GF-D8 (cell line): ENCODE measurements at places on chromosomes 13 and 19.

GRCh38 chr13:112177450-112178288 lies 110.7 kb downstream of the SOX1 start:
- DNase-seq: no peak

GRCh38 chr19:10899151-10899653 lies 27.8 kb downstream of the CARM1 start:
- DNase-seq: no peak

DNA sequence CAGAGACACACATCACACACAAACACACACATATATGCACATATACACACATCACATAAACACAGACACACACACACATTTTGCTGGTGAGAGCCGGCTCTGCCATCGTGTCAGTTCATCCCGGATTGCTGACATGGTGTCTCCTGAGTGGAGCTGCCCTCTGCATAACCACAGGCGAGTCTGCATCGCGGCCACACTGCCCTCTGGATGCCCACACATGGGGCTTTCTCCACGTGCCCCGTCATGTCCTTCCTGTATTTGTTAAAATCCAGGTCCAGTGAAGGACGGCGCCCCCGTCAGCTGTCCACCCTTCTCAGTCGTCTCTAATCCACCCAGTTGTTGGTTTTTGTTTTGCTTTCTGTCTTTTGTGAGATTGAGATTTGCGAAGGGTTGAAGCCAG lies 52.6 kb upstream of the F7 start:
- DNase-seq: no peak

- DNase-seq: no peak
Observed at GRCh38 chr13:97502181-97502580, 68.2 kb downstream of the RAP2A start.

DNA sequence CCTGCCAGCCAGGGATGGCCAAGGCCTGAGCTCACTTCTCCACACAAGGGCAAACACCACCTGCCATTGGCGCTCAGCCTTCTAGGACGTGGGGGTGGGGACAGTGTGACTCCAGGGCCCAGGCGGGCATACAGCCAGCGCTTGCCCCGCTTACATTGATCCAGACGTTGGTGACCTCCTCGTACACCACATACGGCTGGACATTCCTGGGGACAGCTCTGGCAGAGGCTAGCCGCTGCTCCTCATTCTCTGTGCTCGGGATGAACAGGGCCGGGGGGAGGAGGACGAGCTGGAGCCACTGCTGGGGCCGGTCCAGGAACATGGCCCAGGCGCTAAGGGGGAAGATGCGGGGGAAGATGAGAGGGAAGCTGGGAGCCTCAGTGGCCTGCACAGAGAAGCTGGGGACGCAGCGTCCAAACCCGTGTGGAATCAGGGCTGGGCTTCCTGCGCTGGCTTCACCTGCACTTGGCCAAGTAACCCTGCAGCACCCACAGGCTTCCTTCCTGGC lies 25.1 kb upstream of the MYDGF start:
- no peak for DNase-seq

DNA sequence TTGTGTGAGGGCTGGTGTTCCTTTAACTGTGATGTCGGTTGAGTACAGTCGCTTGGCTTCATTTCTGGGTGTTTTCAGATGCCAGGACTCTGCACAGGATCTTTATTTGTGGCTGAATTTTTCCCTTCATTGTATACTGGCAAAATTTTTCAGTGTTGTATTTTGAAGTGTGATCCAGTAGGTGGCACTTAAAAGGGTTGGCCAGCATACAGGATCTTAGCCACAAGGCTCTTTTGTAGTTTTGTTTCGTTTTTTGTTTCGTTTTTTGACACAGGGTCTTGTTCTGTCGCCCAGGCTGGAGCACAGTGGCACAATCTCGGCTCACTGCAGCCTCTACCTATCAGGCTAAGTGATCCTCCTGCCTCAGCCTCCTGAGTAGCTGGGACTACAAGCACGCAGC lies 8.7 kb downstream of the FCAR start:
- no peak for DNase-seq

DNA sequence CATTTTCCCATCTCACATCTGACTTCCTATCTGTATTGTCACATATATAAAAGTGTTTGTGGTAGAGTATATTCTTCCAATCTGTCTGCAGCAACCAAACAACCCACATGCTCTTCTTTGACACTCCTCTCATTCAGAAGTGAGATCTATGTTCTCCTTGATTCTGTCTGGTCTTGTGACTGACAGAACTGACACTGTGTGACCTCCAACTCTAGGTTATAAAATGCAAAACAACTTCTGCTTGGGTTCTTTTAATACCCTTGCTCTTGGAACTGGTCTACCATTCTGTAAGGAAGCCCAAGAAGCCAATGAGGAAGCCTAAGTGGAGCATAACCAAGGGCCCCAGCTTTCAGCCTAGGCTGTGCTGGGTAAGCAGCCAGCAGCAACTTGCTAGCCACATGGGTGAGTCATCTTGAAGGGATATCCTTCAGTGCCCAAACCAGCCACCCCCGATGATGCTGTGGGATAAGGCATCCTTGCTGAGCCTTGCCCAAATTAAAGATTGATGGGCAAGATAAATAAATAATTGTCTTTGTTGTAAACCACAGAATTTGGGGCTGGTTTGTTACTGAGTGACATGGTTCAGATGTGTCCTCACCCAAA lies 18.4 kb upstream of the ITM2B start:
- DNase-seq: no peak

DNA sequence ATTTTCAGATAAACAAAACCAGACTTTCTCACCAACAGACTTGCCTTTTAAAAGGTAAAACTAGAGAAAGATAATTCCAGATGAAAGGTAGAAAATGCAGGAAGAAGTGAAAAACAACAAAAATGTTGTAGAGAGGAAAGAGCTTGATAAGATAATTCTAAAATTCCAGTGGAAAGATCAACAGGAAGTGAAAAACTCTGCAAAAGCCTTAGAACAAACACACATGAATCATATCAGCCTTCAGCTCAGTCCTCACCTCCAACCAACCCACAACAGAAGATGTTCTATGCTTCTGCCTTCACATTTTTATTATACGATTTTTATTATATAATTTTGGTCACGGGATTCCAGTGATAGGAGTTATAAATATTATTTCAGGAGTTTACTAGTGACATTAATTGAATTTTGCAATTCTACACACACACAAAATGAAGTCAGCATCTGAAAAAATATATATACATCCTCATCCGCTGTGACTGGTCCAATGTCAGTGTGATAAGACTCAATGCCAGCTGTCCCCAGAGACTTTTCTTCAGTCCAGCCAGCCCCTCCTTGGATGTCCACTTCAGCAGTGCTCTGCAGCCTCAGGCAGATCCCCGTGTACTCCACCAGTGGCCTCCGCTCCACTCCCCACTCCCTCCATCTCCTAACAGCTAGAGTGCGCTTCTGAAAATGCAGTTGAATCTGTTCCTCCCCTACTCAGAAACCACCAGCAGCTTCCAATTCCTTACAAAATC lies 57.9 kb downstream of the GADD45B start:
- no peak for DNase-seq

DNA sequence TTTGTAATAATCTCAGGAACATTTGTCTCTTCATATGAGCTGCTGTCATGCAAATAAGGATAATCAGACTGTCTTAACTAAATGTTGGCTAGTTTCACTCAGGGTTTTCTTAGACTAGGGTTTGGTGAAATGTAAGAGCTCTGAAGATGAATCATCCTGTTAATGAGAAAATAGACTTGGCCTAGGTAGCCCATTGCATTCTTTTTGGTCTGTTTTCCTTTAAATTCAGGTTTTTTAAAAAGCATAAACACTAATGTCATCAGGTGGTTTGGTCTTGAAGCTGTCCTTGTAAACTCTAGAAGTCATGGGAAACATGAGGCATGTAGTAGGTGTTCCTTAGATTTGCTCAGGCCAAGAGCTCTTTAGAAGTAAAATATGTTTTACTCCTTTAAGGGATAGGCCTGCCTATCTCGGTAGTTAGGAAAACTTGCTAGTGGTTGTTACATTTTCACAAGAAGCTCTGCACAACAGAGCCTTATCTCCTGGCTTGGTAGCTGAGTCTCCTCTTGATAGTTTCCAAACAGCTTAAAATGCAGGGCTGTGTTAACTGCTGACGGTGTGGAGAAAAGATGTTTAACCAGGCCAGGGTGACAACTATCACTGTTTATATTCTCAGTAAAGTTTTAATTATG lies 62.0 kb upstream of the C1QTNF9B start:
- DNase-seq: no peak

DNA sequence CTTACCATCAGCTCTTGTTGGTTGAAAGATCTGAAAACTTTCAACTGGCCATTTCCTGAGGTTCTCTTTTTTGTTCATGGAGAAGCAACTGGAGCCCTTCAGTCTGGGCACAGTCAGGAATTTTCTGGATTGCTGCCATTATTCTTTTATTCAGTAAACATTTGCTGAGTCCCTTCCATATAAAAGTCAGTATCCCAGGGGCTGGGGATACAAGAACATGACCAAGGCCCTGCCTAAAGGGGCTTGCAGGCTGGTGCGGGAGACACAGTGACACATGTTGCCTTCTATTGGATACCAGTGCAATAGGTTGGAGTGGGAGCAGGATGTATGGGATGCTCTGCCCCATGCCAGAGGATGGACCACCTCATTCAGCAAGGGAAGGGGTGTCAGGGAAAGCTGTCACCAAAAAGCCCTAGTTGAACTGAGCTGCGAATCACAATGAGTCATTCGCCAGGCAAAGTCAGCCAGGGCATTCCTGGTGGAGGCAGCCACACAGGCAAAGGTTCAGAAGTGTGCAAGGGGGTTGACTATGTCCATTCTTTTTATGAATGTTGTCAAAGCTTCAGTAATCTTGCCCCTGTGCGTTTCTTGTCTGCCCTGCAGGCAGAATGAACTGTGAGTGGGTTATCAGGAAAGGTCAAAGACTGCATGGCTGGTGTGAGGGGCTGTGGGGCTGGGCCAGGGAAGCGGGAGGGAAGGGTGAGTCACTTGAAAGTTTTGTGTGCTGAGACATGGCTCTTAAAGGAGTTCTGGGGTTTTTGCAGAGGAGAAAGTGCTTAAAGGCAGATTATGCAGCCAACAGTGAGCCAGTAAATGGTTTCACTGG lies 395.9 kb downstream of the KCNRG start:
- no peak for DNase-seq

- DNase-seq: no peak
Observed at GRCh38 chr13:52878831-52879230, 30.4 kb upstream of the PCDH8 start.

GRCh38 chr19:35045667-35046300 lies 4.3 kb downstream of the HPN start:
- peak; percentile 64 for DNase-seq

DNA sequence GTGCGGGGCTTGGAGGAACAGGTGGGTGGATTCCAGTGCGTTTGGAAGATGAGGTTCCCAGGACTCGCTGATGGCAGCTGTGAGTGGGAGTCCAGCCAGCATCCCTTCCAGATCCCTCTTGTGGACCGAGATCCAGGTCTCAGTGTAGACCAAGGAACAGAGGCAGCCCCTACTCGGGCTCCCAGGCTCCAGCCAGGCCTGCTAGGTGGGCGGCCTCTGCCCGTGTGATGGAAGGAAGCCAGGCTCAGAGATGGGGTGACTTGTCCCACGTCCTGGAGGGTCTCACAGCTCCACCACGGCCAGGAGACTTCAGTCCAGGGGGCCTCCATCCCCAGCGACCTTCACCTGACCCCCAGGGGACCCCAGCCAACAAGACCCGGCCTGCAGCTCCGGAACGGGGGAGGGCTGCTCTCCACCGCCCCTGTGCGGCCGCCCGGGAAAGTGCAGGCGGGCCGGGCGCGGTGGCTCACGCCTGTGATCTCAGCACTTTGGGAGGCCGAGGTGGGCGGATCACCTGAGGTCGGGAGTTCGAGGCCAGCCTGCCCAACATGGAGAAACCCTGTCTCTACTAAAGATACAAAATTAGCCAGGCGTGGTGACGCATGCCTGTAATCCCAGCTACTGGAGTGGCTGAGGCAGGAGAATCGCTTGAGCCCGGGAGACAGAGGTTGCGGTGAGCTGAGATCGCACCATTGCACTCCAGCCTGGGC lies 729 bp upstream of the MADCAM1 start:
- no peak for DNase-seq

DNA sequence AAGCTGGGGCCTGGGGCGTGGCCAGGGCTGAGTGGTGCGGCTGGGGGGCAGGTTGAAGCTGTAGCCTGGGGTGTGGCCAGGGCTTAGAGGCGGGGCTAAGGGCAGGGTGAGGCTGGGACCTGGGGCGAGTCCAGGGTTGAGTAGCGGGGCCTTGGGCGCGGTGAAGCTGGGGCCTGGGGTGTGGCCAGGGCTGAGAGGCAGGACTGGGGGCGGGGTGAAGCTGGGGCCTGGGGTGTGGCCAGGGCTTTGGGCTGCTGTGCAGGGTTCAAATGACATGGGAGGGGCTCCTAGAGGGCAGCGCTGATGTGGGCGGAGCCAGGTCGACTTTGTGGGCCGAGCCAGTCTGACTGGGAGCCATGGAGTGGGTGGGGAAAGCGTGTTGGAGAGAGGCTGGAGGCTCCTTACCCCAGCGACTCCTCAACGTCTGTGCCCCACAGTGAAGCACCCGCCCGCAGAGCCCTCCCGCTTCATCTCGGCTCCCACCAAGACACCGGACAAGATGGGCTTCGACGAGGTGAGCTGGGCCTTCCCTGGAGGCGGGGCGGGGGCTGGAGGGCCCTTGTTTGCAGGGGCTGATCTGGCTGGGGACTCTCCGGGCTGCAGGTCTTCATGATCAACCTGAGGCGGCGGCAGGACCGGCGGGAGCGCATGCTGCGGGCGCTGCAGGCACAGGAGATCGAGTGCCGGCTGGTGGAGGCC lies 21.5 kb downstream of the COLGALT1 start:
- DNase-seq: no peak

DNA sequence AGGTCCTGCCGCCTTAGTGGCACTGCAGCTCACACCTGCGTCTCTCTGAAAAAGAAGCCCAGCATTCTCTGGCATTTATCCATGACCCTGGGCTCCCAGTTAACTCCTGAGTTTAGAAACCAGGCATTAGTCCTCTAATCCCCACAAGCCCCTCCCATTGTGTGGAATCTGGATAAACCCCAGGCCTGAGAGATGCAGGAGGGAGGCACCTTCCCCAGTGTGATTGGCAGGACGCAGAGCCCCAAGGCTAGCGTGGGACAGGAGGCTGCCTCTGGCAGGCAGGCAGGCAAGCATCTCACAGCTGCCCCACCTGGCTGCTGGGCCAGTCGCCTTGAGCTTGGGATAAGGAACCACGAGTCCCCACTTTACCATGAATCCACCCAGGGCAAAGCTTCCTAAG lies 11.0 kb upstream of the SERPINE3 start:
- DNase-seq: no peak

- no peak for DNase-seq
Observed at GRCh38 chr19:42216653-42217519, 591 bp downstream of the DEDD2 start.
